ENCODE measurements at places on chromosomes 7 and 10.

- no peak for DNase-seq
Measured at GRCh38 chr7:117975476-117975875, 102.2 kb upstream of the CTTNBP2 start.

DNA sequence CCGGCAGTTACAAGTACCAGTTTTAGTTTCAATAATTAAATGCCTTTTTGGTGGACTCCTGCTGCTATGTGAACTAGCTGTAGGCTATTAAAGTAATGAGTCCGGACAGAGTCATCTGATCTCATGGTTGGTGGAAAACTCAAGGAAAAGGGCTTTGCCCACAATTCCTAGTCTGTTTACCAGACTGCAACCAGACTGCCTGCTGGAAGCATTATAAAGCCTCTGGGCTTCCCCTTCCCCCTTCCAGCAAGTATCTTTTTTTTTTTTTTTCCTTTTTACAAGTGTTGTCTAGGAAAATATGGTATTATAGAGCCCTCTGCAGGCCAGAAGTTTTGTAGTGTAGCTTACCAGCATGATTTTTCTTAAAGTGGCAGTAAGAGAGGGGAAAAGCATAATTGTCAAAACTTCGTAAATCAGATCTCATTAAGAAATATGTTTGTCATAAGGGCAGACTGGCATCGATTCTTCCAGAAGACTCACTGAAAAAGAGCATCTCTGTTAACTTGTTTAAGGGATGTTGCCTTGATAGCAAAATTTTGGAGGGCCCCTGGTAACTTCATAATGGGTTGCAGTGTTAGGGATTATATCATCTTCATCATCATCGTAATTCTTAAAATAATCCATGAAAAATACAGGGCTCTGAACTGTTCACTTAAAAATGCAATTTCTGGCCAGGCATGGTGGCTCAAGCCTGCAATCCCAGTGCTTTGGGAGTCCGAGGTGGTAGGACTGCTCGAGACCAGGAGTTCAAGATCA is 181.3 kb downstream of the TAX1BP1 start:
- no peak for DNase-seq

DNA sequence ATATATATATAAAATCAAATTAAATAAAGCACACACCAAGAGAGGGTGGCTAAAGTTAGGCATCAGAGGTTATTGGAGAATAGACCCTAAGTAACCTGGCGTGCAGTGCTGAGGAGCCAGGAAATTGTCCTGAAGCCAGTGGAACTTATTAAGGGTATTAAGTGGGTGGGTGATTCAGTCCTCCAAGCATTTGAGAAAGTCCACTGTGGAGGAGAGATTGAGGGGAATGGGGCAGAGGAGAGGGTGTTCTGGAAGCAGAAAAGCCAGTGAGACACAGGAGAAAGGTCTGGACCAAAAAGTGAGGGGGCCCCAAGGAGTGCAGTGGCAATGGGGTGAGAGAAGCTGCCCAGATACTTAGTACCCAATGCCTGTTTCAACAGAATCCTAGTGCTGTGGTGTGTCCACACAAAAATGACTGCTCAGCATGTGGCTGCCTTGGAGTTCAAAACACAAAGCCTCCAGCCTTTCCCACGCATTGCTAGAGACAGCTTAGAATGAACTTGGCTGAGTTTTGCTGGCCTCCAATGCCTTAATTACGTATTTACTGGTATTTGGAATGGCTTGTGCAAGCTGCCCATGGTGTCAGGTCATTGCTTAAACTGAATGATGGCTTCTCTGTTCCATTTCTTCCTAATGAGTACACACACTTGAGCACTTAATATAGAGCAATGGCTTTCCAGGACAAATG is 44.9 kb upstream of the CHST15 start:
- DNase-seq, result no peak

DNA sequence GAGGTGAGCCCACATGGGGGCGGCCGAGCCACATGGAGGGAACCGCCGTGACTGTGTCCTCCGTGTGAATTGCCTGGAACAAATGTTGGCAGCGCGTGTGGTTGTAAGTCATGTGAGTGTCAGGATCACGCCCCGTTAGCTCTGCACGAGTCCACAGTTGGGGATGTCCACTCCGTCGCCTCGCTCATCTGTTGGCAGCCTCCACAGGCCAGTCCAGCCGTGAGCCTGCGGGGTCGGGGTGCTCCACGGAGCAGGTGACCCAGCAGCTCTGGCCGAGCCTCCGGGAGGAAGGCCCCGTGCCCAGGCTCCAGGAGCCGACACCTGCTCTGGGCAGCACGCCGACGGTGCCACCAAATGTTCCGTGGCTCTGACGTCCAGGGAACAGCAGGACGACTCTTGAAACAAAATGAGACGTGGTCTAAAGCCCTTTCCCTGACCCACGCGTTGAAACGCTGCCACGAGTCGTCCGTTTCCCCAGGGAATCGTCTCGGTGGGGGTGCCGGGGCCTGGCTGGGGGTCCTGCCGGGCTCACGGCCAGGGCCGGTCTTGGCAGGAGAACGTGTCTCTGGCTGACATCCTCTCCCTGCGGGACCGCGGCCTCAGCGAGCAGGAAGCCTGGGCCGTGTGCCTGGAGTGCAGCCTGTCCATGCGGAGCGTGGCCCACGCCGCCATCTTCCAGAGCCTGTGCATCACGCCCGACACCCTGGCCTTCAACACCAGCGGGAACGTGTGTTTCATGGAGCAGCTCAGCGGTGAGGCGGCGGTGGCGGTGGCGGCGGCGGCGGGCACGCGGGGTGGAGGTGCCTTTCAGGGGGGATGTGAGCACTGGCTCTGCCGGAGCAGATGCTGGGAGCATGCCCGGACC is 7.0 kb downstream of the KNDC1 start:
- DNase-seq, result no peak

GRCh38 chr10:28478646-28479045 is 54.3 kb upstream of the WAC start:
- no peak for DNase-seq
